Activated CD8-positive, alpha-beta memory T cell treated with anti-CD3 and anti-CD28 coated beads for 1 hour (primary cell): ENCODE measurements at places on chromosomes 16 and 17.

DNA sequence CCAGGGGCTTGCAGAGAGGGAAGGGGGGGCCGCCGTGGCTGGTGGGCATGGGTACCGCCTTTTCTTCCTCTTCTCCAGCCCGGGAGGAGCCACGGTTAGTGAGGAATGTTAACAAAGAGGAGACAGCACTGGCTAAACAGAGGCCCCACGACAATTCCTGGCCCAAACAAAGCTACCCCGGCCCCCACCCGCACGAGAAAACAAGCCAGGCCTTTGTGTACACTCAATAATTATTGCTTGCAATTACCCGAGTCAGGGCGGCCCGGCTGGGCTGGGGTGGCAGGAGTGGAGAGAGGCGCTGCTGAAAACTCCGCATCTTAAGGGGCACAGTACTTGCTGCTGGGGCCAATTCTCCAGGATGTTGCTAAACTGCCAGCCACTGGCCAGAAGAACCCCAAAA, 56.4 kb downstream of the IRX5 start:
- no peak for DNase-seq

- DNase-seq: no peak
These were observed 8.7 kb downstream of the FMNL1 start for GRCh38 chr17:45230410-45230786.

- no peak for DNase-seq
These were observed at the start of gene HNF1B for GRCh38 chr17:37744961-37745800. TSS of gene HNF1B (minus strand) at chr17:37745059. CDS start at chr17:37744884, 175 bp downstream.

DNA sequence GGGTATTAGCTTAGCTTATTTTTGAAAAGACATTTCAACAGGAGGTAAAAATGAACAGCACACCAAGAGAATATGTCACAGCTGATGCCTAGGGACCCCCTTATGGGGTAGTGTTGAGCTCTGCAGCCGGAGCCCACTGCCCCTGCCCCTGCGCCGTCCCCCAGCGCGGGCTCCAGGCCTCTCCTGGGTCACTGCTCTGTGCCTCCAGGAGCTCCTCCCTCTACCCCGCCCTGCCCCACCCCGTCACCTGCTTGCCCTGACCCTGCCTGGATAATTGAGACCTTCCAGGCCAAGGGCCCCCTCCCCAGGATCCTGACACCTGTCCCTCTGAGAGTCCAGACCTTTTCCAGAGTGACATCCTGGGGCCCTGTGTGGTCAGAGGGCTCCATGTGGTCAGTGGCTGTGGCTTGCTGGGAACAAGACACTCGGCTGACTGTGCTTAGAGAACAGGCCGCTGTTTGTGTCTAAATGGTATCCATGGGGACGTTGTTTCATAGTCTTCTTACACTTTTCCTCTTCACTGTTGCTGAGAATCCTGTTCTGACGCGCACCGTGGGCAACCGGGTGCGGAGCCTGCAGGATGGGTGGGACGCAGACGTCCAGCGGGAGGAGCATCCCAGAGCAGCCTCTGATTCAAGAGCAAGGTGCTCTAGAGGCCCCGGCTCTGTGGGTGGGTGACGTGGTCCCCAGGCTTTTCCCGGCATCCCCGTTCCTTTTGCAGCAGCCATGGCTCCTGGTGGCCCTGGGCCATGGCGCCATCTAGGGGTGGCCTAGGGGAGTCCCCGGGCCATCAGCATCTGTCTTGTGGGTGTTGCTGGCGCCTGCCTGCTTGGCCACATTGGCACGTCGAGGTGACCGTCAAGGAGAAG, 20.0 kb upstream of the WFIKKN1 start:
- peak; percentile 35 for DNase-seq

DNA sequence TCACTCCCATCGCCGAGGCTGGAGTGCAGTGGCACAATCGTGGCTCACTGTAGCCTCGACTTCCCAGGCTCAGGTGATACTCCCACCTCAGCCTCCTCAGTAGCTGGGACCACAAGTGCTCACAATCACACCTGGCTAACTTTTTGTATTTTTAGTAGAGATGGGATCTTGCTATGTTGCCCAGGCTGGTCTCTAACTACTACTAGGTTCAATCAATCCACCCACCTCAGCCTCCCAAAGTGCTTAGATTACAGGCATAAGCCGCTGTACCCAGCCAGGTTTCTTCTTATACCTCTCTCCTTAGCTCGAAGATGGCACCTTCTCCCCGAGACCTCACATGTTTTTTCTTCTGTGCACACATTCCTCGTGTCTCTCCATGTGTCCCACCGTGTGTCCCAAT, 3.0 kb downstream of the TSPAN10 start:
- no peak for DNase-seq

GRCh38 chr17:81143717-81144422, 21.4 kb upstream of the PVALEF start:
- no peak for DNase-seq

GRCh38 chr17:76659928-76660655, 16.5 kb upstream of the ST6GALNAC1 start:
- no peak for DNase-seq

GRCh38 chr16:57152096-57153093, 33.4 kb downstream of the PSME3IP1 start:
- no peak for DNase-seq

- DNase-seq: no peak
These were observed 165.1 kb downstream of the CHD9 start for GRCh38 chr16:53219795-53220454.

- no peak for DNase-seq
These were observed 49.3 kb downstream of the USP10 start for GRCh38 chr16:84749072-84749471.

GRCh38 chr16:63745456-63745855, 1376.4 kb downstream of the CDH11 start:
- no peak for DNase-seq

DNA sequence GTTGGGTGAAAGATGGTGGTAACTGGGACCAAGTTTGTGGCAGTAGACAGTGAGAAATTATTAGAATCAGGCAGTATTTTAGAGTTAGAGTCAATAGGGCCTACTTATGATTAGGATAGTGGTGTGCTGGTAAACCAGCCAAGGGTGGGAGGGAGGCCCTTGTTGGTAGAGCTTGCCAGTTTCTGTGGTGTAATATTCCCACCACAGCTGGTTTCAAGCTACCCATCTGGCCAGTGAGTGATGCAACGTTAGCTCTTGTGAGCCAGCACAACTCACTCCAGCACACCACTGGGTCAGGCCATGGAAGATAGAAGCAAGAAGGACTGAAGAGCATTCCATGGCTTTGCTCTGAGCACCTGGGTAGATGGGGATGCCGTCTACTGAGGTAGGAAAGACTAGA, 34.9 kb downstream of the GNAO1 start:
- no peak for DNase-seq

DNA sequence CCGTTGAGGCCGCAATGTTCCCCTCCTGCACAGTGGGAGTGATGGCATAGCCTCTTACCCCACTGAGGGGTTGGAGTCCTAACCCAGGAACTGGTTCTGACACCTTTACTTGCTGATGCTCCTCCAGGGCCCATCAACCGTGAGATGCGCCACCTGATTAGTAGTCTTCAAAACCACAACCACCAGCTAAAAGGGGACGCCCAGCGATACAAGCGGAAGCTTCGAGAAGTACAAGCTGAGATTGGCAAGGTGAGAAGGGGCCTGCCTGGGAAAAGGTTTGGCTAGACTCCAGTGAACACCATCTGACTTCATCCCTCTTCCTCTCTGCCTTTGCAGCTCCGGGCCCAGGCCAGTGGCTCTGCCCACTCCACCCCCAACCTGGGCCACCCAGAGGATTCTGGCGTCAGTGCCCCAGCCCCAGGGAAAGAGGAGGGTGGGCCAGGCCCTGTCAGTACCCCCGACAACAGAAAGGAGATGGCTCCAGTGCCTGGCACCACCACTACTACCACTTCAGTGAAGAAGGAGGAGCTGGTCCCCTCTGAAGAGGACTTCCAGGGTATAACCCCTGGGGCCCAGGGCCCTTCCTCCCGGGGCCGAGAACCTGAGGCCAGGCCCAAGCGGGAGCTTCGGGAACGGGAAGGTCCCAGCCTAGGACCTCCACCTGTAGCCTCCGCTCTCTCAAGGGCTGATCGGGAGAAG, 5.8 kb downstream of the RNF40 start:
- no peak for DNase-seq

- no peak for DNase-seq
These were observed 134.1 kb downstream of the RGS9 start for GRCh38 chr17:65271296-65271695.

- no peak for DNase-seq
These were observed 89.9 kb upstream of the C16orf82 start for GRCh38 chr16:26976873-26977272.

DNA sequence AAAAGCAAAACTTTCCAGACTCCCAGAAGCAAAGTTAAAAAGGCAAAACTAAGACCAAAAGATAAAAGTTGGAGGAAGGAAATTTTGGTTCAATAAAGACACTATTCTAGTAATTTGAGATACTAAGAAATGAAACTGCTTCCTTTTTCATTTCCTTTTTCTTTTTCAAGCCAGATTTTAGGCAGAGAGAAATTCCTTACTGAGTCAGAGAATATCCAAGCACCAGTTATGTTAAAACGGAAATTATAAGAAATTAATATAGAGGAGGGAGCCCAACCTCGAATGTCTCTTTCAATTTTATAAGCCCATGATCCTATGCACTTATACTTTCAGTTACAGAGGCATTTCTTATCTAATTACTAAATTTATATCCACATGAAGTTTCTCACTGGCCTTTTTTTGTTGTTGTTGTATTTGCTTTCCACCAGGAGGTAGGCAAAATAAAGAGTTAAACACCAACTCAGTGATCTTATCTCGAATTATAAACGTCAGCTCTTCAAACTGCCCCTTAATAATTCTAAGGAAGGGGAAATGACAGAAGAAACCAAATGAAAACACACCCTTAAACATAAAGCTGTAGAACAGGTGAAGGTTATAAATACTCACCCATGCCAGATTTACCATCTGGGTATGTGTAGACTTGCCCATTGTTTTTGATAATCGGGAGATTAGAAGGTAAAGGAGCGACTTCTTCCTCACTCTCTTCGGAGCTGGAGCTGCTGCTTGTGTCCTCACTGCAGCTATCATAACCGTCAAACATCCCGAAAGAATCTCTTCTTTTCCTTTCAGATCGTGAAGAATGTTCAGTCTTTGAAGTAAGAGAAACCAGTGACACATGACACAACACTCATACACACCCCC, 35.2 kb downstream of the MBTD1 start:
- DNase-seq: no peak

DNA sequence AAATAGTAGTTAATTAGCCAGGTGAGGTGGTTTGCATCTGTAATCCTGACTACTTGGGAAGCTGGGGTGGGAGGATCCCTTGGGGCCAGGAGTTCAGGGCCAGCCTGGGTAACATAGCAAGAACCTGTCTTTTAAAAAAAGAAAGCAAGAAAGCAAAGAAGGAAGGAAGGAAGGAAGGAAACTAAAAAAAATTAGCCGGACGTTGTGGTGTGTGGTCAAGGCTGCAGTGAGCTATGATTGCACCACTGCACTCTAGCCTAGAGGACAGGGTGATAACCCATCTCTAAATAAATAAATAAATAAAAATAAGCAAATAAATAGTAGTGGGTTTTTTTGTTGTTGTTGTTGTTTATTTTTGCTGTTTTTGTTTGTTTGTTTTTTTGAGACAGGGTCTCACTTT, 39.3 kb upstream of the MAP2K6 start:
- no peak for DNase-seq

GRCh38 chr17:44007346-44008204, 3.2 kb downstream of the NAGS start:
- no peak for DNase-seq

DNA sequence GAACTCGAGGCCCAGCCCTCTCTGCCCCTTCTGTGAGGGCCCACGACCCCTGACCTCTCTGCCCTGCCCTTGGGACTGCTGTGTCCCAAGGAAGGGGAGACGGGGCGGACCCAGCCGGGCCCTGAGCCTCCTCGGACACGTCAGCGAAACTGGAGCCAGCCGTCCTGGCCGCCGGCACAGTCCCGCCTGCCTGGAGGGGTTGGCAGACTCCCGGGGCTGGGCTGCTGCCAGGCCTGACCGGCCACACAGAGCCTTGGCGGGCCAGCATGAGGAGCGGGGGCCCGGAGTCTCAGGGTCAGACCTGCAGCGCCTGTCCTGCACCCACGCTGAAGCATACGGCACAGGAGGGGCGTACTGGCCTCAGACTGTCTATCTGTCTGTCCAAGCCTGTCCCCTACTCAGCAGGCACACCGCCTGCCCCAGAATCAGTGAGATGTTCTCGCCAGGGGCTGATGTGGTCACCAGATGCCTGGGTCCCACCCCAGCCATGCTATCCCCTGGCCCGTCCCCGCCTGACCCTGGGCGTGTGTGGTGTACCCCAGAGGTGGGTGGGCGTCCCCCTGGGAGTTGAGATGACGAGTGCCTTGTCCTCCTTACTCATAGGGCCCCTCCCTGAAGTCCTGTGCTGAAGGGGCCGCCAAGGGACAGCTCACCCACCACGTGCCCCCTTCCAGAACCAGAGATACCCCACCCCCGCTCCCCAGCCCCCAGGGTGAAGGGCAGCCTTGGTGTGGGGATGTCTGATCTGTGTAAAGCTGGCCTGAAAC, 4.7 kb downstream of the VASN start:
- DNase-seq: no peak

DNA sequence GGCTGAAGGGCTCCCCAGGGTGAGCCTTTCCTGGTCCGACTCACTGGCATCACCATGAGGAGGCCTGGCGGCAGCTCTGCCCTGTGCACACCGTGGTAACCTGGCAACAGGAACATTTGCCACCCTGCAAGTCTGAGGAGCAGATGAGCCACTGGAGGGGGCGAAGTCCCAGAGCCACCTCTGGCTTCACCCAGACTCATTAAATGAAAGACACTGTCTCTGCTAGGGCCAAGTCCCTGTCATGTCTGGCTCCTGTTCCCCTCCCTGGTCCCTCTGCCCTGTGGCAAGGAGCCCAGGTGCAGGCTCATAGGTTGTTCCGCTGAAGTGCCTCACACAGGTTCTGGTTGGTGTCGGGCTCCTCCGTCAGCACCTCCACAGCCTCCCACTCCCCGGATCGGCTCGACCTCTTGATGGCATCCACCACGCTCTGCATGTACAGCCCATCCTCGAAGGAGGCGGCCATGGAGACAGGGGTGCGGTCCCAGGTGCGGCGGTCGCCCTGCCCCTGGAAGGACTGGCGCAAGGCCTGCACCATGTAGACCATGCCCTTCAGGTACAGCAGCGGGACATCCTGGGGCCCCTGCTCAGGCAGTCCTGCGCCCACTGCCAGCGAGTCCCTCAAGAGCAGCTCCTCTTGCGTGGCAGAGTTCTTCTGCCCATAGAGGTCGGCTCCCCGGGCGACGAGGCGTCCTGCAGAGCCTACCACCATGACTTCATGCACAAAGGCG, 8.4 kb downstream of the C16orf86 start:
- no peak for DNase-seq

- DNase-seq: no peak
These were observed 45.6 kb upstream of the IL34 start for GRCh38 chr16:70600730-70601129.

GRCh38 chr17:80948976-80949450, 42.6 kb upstream of the CHMP6 start:
- DNase-seq: no peak

GRCh38 chr17:19724501-19725420, 8.4 kb upstream of the SLC47A2 start:
- peak; percentile 11 for DNase-seq

GRCh38 chr17:37642681-37643080, 565 bp downstream of the DDX52 start:
- no peak for DNase-seq

- DNase-seq: no peak
These were observed 13.3 kb downstream of the SAP30BP start for GRCh38 chr17:75680431-75680830.
